ENCODE measurements at places on chromosomes 2 and 18.

- no peak for DNase-seq
Observed at GRCh38 chr2:45194596-45194995, 185.3 kb upstream of the SIX2 start.

DNA sequence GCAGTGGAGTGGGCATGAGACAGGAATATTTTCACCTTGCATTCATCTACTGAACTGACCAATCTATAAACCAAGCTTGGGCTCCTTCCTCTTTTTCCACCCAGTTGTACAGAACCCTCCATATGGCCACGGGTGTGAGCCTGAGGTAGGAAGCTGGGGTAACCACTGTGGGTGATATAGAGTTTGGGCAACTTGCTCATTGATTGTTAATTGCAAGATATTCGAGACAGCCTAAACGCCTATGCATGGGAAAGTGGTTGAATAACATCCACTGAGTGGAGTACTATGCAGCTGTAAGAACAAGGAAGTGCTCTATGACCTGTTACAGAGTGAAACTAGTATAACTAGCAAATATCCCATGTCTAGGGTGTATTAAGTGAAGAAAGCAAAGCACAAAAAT, 7.3 kb upstream of the VAPA start:
- no peak for DNase-seq

- DNase-seq = no peak
Observed at GRCh38 chr2:160409480-160409879, 84.1 kb downstream of the RBMS1 start.

DNA sequence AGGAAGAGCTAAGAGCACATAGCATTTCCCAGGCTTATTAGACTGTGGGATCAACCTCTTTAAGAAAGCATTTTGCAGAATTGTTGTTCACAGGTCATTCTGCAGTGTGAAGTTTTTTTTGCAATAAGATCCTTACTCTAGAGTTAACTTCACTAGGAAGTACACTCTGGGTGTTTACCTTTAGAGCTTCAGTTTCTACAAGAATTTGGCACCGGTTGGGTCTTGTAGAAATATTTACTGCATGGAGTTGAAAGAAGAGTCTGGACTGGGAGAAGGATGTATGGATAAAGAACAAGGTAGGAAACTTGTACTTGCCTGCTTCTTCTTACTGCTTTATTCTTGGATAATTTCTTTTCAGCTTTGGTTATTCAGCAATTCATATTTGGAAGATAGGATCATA, 944.9 kb upstream of the GYPC start:
- no peak for DNase-seq

DNA sequence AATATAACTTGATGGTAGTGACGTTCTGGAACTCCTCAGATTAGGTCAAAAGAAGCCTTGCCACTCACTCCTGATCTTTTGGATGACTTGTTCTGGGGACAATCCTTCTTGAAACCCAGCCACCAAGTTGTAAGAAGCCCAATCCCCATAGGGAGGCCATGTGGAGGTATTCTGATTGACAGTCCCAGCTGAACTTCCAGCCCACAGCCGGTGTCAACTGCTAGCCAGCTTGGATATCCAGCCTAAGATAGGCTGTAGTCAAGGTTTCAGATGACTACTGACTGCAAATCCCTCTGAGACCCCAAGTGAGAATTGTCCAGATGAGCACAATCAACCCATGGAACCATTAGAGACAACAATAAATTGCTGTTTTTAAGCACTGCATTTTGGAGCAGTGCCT, 31.4 kb downstream of the EIF2AK2 start:
- DNase-seq = no peak

DNA sequence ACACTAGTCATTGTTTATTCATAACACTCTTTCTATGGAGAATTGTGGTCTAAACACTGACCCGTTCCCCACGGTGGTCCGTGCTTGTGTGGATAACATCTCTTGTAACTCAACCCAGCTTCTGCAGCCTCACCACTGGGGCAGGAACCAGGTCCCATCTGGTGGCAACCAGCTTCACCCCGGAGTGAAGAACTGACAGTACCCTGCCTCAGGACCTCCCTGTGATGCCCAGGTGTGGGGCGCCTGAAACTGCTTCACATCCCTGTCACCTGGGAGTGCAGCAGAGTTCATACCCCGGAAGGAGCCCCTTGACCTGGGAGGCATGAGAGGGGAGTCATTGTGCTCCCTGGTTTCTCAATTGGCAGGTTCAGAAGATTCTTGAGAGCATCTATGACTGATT, 81.1 kb downstream of the LONRF2 start:
- DNase-seq = no peak

DNA sequence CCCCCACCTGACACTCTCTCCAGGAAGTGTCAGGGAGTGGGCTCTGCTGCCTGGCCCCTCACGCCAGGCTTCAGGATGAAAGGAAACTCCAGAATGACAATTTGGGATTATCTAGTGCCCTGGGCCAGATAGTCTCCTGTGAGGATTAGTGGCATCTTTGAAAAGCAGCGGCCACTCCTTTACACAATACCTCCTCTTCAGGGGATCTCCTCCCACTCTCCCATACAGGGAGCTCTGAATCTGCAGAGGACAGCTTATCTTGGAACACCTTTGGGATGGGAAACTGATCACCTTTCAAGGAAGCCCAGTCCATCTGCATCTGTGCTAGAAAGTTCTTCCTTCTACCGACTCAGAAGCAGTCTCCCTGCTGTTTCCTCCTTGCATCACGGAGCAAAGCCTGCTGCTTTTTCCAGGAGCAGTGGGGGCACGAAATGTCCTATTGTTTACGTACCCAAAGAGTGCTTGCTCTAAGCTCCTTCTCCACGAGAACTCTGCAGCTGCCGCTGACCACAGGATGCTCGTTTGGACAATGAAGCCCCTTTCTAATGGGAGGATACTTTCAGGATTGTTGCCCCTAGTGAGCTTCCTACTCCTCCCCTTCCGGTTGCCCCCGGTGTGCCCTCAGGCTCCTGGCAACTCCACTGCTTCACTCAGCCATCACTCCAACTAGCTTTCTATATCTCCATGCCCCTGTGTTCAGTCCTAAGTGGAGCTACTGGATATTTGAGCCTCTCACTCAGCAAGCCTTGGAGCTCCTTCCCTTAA, 31.5 kb downstream of the SIX3 start:
- DNase-seq = no peak

- no peak for DNase-seq
Observed at GRCh38 chr2:19881221-19881907, 20.4 kb downstream of the TTC32 start.

Data from activated T-helper 1 cell treated with anti-CD3 and anti-CD28 coated beads, Interleukin-2, amount 50 U/mL, for 16 hours (primary cell).